ENCODE measurements at places on chromosomes 2 and 18. TPM values are rescaled to one million over a fixed set of nuclear protein-coding genes. Genes with fewer than 3 reads are reported as not detected.

The CTLA4 gene
- total RNA-seq = 11.0 TPM

The RGPD3 gene
- 0.36 TPM for total RNA-seq

The SERPINB4 gene
- total RNA-seq = not detected

The DTNB gene
- total RNA-seq = 11.0 TPM

The PIAS2 gene
- total RNA-seq = 42.9 TPM

The NOP58 gene
- 120 TPM for total RNA-seq

The MAPK4 gene
- total RNA-seq = 4.2 TPM

The RFTN2 gene
- total RNA-seq = 14.5 TPM

The TNFAIP6 gene
- 66.1 TPM for total RNA-seq

The IL37 gene
- total RNA-seq = not detected

The CPLX4 gene
- not detected for total RNA-seq

The CAPN13 gene
- 0.36 TPM for total RNA-seq

The TMEM37 gene
- total RNA-seq = not detected

The ABCA12 gene
- total RNA-seq = 0.31 TPM

The CAVIN2 gene
- total RNA-seq = not detected

The IL1RL2 gene
- total RNA-seq = 0.33 TPM

The RGPD4 gene
- total RNA-seq = not detected

The SPOPL gene
- total RNA-seq = 10.3 TPM

The GNLY gene
- total RNA-seq = not detected

The MAP3K20 gene
- 8.6 TPM for total RNA-seq

The LAMA1 gene
- 231 TPM for total RNA-seq

The RAB27B gene
- total RNA-seq = 0.36 TPM

The BZW1 gene
- 341 TPM for total RNA-seq

The ZNF892 gene
- 5.2 TPM for total RNA-seq

The WDCP gene
- total RNA-seq = 13.4 TPM

The GREB1L gene
- total RNA-seq = 1.1 TPM

The LYPD6B gene
- total RNA-seq = not detected

The M1AP gene
- under 0.01 TPM for total RNA-seq

The UGT1A3 gene
- not detected for total RNA-seq

Data from melanocyte of skin (primary cell).